ENCODE measurements at places on chromosomes 7 and 10.
A peak's percentile ranks its signal among the peaks of the same experiment; 100 is the strongest.

- peak overlapping the region; percentile 97 for H3K27ac ChIP-seq
- no peak for DNase-seq
- no peaks in the 10 kb centered on the region for H3K27me3 ChIP-seq
- H3K4me3 ChIP-seq, result peak overlapping the region; percentile 76
- H3K4me1 ChIP-seq, result no peaks in the 10 kb centered on the region
These were observed 407 bp downstream of the ELN start for GRCh38 chr7:74028321-74028838.

GRCh38 chr10:8359467-8359866, 305.0 kb downstream of the GATA3 start:
- no peaks in the 10 kb centered on the region for H3K4me1 ChIP-seq
- no peak for DNase-seq
- H3K27ac ChIP-seq, result no peak overlapping the region
- H3K36me3 ChIP-seq, result no peaks in the 10 kb centered on the region
- H3K4me3 ChIP-seq, result no peak overlapping the region
- peaks cover 1% of the 10 kb centered on the region for H3K27me3 ChIP-seq

GRCh38 chr7:80279760-80280159, 145.1 kb downstream of the GNAI1 start:
- DNase-seq, result no peak
- H3K27ac ChIP-seq, result no peak overlapping the region
- H3K4me3 ChIP-seq, result no peak overlapping the region
- no peaks in the 10 kb centered on the region for H3K36me3 ChIP-seq

DNA sequence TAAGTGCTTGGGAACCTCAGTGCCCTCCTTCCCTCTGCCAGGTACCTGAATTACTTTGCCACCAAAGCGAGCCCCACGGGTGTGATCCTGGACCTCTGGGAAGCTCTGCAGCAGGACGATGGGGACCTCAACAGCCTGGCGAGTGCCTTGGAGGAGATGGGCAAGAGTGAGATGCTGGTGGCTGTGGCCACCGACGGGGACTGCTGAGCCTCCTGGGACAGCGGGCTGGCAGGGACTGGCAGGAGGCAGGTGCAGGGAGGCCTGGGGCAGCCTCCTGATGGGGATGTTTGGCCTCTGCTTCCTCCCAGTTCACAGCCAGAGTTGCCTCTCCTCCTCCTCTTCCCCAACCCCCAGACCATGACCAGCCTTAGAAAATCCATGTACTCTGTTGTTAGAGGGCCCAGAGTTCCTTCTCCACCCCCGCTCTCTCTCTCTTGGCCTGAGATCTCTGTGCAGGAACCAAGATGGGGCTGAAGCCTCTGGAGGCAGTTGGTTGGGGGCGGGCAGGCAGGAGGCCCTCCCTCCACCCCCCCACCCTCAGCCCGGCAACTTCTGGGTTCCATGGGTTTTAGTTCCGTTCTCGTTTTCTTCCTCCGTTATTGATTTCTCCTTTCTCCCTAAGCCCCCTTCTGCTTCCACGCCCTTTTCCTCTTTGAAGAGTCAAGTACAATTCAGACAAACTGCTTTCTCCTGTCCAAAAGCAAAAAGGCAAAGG, 19.8 kb upstream of the SLC29A3 start:
- H3K4me1 ChIP-seq, result no peaks in the 10 kb centered on the region
- H3K4me3 ChIP-seq, result no peak overlapping the region
- no peaks in the 10 kb centered on the region for H3K36me3 ChIP-seq
- no peak for DNase-seq

GRCh38 chr7:43482679-43483252, 100.1 kb upstream of the STK17A start:
- peaks cover 1% of the 10 kb centered on the region for H3K27me3 ChIP-seq
- no peaks in the 10 kb centered on the region for H3K4me1 ChIP-seq
- H3K4me3 ChIP-seq, result no peak overlapping the region

- no peaks in the 10 kb centered on the region for H3K4me1 ChIP-seq
- H3K36me3 ChIP-seq, result no peaks in the 10 kb centered on the region
- H3K4me3 ChIP-seq, result no peak overlapping the region
These were observed 12.7 kb downstream of the ANK3 start for GRCh38 chr10:60377042-60377352.

- DNase-seq, result peak; percentile 81
- no peaks in the 10 kb centered on the region for H3K4me1 ChIP-seq
- H3K27me3 ChIP-seq, result no peaks in the 10 kb centered on the region
- H3K27ac ChIP-seq, result no peak overlapping the region
These were observed 57.4 kb downstream of the CHST15 start for GRCh38 chr10:124035928-124036558.

DNA sequence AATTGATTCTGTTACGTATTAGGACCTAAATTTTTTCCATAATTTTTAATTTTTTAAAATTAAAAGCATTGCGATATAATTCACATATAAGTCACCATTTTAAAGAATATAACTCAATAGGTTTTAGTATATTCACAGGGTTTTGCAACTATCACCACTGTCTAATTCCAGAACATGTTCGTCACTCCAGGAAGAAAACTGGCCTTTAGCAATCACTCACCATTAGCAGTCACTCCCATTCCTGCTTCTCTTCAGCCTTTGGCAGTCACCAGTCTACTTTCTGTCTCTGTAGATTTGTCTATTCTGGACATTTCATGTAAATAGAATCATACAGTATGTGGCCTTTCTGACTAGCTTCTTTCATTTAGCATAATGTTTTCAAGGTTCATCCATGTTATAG, 176.5 kb downstream of the EXOC4 start:
- H3K4me3 ChIP-seq, result no peak overlapping the region
- H3K27me3 ChIP-seq, result no peaks in the 10 kb centered on the region
- no peak for DNase-seq
- no peak overlapping the region for H3K27ac ChIP-seq

GRCh38 chr7:38292442-38292841, 19.0 kb upstream of the TARP start:
- no peak for DNase-seq
- H3K4me1 ChIP-seq, result no peaks in the 10 kb centered on the region
- no peaks in the 10 kb centered on the region for H3K27me3 ChIP-seq
- H3K4me3 ChIP-seq, result no peak overlapping the region

DNA sequence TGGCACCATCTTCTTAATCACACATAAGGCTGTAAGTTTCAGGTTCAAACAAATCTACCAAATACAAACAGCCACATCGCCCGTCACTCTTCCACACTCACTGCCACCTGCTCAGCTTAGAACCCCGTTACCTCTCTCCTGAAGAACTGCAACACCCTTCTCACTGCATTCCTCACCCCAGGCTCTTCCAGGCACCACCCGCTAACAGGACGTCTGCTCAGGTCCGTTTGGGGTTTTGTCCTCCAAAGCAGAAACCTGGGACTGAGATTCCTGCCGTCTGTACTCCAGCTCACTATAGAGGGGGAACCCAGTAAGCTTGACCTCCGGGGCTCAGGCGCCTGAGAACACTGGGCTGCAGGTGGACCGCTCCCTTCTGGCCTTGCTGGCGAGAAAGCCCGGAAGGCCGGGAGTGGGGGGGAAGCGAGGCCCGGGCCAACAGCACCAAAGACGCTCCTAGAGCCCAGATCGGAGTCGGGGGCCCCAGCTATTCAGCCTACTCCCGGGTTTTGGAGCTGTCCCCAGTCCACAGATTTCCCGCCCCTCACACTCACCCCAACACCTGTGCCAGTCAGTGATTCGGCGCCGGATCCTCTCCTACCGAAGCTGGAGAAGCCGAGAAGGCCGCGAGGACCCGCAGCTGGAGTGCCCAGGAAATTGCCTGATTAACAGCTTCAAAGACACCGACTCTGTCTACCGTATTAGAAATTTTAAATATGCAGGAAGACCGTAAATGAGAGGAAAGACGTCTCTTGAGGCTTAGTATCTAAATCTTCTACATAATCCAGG, at the start of gene AP3M1:
AP3M1 (minus strand) TSS at position 625 of the 786 bp plus-strand sequence. CDS start 12,449 bp downstream, outside the sequence.
- no peaks in the 10 kb centered on the region for H3K36me3 ChIP-seq
- peak within 1 kb of the TSS; percentile 68 for H3K27ac ChIP-seq
- peak within 1 kb of the TSS; percentile 85 for H3K4me3 ChIP-seq
- DNase-seq, result peak; percentile 86
- H3K4me1 ChIP-seq, result peaks cover 7% of the 10 kb centered on the region
- no peaks in the 10 kb centered on the region for H3K27me3 ChIP-seq

GRCh38 chr10:120942806-120943413, 91.7 kb downstream of the WDR11 start:
- DNase-seq, result peak; percentile 95
- H3K36me3 ChIP-seq, result no peaks in the 10 kb centered on the region
- no peak overlapping the region for H3K4me3 ChIP-seq
- no peaks in the 10 kb centered on the region for H3K27me3 ChIP-seq
- no peaks in the 10 kb centered on the region for H3K4me1 ChIP-seq
- H3K27ac ChIP-seq, result no peak overlapping the region

DNA sequence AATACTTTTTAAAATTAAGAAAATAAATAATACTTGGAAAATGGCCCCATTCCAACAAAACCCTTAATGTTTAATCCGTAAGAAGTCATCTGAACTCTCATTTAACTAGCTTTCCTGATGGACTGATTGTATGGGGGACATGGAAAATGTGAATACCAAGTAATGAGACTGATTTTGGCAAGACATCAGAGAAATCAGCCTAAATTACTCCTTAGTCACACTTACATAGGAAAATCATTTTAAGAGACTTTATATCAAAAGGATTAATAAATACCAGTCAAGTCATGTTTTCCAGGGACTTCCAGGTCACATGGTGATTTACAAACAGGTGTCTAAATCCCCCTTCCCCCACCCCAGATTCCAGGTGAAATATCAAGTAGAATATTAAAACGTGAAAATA, 58.2 kb downstream of the GRM8 start:
- no peaks in the 10 kb centered on the region for H3K4me1 ChIP-seq
- no peak for DNase-seq

DNA sequence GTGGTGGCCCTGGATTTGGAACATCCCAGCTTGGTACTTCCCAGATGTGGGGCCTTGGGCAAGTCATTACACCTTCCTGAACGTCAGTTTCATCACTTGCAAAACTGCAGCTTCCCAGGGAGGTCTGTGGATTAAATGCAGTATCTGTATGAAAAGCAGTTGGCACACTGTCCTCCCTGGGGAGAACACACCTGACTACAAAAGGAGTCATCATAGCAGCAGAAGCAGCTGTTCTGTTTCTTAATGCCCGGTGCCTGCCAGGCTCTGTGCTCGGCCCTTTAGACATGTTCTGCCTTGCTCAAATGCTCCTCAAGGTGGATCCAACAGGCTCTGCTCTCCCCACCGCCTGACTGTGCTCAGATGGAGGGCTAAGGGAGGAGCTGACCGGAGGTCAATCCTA, 31.0 kb downstream of the CDCA7L start:
- no peak overlapping the region for H3K27ac ChIP-seq
- no peaks in the 10 kb centered on the region for H3K4me1 ChIP-seq
- DNase-seq, result no peak
- H3K4me3 ChIP-seq, result no peak overlapping the region
- H3K36me3 ChIP-seq, result no peaks in the 10 kb centered on the region

DNA sequence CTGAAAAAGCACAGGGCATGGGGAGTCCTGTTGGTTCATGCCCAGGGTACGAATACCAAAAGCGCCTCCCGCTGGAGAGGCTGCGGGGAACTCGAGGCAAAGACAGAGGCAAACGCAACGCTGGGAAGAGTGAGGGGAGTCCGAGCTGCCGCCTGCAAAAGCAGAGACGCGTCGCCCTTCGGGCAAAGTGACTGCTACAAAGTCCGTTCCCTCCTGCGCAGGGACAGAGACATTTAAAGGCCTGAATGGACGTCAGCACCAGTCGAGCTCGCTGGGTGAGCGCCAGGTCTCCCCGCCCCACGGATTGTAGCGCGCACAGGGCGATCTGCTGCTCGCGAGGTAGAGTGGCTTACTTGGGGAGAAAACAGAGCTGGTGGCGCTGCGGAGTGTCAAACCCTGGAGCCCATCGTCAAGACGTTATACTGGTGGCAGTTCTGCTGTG, 732.8 kb downstream of the ZWINT start:
- no peaks in the 10 kb centered on the region for H3K27me3 ChIP-seq
- peak; percentile 34 for DNase-seq
- no peak overlapping the region for H3K27ac ChIP-seq
- H3K4me3 ChIP-seq, result no peak overlapping the region

- DNase-seq, result no peak
- peaks cover 5% of the 10 kb centered on the region for H3K4me1 ChIP-seq
- no peak overlapping the region for H3K27ac ChIP-seq
- no peaks in the 10 kb centered on the region for H3K36me3 ChIP-seq
These were observed 11.4 kb downstream of the NET1 start for GRCh38 chr10:5423771-5424170.

- no peak for DNase-seq
- no peak overlapping the region for H3K27ac ChIP-seq
- no peaks in the 10 kb centered on the region for H3K27me3 ChIP-seq
These were observed 39.9 kb upstream of the ECHDC3 start for GRCh38 chr10:11702264-11702663.

- H3K4me1 ChIP-seq, result no peaks in the 10 kb centered on the region
- no peak overlapping the region for H3K27ac ChIP-seq
- no peak overlapping the region for H3K4me3 ChIP-seq
These were observed 3.3 kb downstream of the EPHA1 start for GRCh38 chr7:143405173-143406001.

- DNase-seq, result no peak
- H3K27ac ChIP-seq, result no peak overlapping the region
- H3K4me1 ChIP-seq, result no peaks in the 10 kb centered on the region
- H3K27me3 ChIP-seq, result no peaks in the 10 kb centered on the region
- no peaks in the 10 kb centered on the region for H3K36me3 ChIP-seq
- H3K4me3 ChIP-seq, result no peak overlapping the region
These were observed 6.6 kb downstream of the PDE1C start for GRCh38 chr7:32063614-32064013.

GRCh38 chr7:30840141-30841024, 69.2 kb downstream of the MINDY4 start:
- no peaks in the 10 kb centered on the region for H3K27me3 ChIP-seq
- no peaks in the 10 kb centered on the region for H3K36me3 ChIP-seq
- H3K4me1 ChIP-seq, result no peaks in the 10 kb centered on the region
- H3K4me3 ChIP-seq, result no peak overlapping the region
- H3K27ac ChIP-seq, result no peak overlapping the region

DNA sequence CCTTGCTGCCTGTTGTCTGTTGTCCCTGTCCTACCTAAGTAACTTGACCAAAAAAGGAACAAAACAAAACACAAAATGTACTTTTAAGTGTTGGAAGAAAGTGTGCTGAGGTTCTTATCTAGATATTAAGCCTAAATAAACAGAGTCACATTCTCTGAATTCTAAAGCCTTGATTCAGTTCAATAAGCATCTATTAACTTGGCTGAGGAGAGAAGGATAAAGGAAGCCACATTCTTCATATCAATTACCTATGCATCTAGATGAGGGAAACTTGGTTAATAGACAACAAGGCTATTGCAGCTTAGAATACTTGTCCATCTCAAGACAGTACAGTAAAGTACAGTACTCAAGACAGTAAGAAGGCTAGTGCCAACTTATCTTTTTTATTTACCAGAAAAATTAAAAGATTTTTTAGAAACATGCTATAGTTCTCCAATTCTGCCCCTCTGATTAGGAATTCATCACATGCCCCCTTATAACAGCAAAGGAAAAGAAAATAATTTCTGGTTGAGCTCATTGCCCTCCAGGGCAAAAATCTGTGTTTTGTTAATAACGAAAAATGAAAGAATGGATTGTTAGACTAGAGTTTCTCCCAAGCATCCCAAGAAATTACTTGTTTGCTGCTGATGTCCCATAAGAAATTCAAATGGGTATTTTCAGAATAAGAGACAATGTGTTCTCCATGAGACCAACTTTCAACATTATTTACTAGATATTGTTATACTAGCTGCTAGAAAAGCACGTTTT, 546.5 kb upstream of the SEMA3D start:
- no peaks in the 10 kb centered on the region for H3K27me3 ChIP-seq
- H3K36me3 ChIP-seq, result no peaks in the 10 kb centered on the region
- H3K4me1 ChIP-seq, result no peaks in the 10 kb centered on the region
- no peak for DNase-seq
- H3K4me3 ChIP-seq, result no peak overlapping the region

GRCh38 chr7:68224041-68224741, 1227.6 kb downstream of the TYW1 start:
- no peaks in the 10 kb centered on the region for H3K36me3 ChIP-seq
- no peaks in the 10 kb centered on the region for H3K4me1 ChIP-seq
- no peak overlapping the region for H3K27ac ChIP-seq
- peaks cover 4% of the 10 kb centered on the region for H3K27me3 ChIP-seq
- DNase-seq, result no peak

Data from aorta (tissue), 5 donors.